Stimulated activated naive CD8-positive, alpha-beta T cell treated with anti-CD3 and anti-CD28 coated beads, Interleukin-15, amount 100 ng/mL, for 72 hours (primary cell): ENCODE measurements at places on chromosomes 11 and 22.

DNA sequence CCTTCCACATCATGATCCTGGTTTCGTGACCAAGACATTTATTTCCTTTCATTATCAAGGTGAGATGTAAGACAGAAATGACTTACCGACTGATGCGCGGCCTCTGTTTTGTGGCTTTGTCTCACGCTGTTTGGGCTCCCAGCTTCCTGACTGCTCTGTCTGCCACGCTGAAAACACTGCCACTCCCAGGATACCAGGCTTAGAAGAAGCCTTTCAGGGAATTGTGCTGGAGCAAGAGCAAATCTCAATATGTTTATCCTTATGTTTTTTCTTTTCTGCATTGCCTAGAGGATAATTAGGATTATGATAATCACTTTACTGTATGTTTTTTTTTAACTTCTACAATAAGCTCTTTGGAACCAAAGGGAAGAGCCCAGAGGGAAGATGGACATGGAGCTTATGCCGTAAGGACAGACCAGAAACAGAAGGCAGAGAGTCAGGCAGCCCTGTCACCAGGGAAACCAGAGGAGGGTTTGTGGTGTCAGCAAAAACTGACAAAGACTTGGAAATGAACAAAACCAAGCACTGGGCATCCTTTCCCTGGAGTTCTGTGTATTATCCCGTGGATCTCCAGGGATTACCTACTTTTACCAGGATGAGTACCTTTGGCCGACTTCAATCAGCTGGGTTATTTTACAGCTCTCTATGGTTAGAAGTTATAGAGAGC is 68.2 kb upstream of the ISX start:
- DNase-seq, result no peak

- no peak for DNase-seq
Measured at GRCh38 chr11:43992834-43993637, 50.6 kb downstream of the C11orf96 start.

GRCh38 chr22:28914201-28914600 is 30.8 kb downstream of the ZNRF3 start:
- no peak for DNase-seq

- peak; percentile 50 for DNase-seq
Measured at GRCh38 chr22:19109198-19110063, 12.8 kb downstream of the DGCR2 start.

- DNase-seq, result peak; percentile 54
Measured at GRCh38 chr22:46576556-46577367, 39.3 kb upstream of the CELSR1 start.

DNA sequence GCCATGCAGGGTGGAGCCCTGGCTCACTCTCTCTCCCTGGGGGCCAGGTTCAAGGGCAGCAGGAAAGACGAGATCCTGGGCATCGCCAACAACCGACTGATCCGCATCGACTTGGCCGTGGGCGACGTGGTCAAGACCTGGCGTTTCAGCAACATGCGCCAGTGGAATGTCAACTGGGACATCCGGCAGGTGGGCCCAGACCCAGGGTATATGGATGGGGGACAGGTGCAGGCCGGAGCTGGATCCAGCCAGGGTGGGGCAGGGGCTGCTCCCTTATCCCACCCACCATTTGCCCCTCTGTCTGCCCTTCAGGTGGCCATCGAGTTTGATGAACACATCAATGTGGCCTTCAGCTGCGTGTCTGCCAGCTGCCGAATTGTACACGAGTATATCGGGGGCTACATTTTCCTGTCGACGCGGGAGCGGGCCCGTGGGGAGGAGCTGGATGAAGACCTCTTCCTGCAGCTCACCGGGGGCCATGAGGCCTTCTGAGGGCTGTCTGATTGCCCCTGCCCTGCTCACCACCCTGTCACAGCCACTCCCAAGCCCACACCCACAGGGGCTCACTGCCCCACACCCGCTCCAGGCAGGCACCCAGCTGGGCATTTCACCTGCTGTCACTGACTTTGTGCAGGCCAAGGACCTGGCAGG is 2.9 kb downstream of the TRPT1 start:
- DNase-seq, result no peak

- DNase-seq, result no peak
Measured at GRCh38 chr11:124482362-124483147, 37.1 kb upstream of the OR8B8 start.
